ENCODE measurements at places on chromosomes 11 and 22.

DNA sequence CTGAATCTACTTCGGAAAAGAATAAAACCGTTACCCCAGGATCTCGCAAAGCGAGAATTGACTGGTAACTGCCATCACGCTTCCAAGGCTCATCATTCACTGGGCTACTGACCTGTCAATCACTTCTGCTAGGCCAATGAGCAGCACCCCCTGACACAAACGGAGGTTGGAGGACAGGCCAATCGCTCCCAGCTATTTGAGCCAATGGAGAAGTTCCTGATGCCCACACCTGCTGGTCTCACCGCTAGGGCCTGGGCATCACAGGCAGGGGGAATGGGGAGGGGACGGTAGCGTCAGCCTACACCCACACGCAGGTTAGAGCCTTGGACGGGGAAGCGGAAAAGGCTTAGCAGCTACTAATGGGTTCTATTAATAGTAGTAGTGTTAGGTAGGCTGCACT is 56.7 kb upstream of the CHST1 start:
- no peak for DNase-seq

DNA sequence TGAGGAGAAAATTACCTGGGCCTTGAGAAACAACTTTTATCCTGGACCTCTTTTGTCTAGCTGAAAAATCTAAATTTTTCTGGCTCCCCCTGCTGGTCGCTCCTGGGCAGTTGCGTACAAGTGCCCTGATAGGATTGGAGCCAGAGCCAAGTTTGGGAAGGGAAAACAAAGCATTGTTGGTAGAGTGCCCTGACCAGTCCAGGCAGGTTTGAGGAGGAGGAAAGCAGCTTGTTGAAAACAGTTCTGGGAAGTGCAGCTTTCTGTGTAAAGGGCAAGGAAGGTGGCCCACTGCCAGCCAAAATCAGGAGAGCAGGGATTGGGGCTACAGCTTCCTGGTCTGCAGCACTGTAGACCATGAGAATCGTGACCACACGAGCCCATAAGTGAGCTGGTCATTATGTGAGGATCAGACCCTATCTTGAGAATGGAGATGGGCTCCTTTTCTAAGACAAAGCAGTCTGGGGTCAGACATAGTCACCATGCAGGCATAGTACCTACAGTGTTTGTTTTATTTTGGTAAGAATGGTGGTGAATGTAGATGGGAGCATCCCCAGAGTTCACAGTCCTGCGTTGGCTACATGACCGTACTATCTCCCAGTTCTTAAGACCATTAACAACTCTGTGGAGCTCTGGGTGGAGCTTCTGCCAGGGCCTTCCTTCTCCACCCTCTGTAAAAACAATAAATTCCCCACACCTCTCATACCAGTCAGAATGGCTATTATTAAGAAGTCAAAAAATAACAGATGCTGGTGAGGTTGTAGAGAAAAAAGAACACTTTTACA is 21.3 kb upstream of the PIK3IP1 start:
- DNase-seq, result no peak

GRCh38 chr22:30015846-30016245 is 64.4 kb upstream of the HORMAD2 start:
- no peak for DNase-seq

- DNase-seq, result no peak
These were observed 16.0 kb upstream of the PHLDA2 start for GRCh38 chr11:2945031-2945756.

DNA sequence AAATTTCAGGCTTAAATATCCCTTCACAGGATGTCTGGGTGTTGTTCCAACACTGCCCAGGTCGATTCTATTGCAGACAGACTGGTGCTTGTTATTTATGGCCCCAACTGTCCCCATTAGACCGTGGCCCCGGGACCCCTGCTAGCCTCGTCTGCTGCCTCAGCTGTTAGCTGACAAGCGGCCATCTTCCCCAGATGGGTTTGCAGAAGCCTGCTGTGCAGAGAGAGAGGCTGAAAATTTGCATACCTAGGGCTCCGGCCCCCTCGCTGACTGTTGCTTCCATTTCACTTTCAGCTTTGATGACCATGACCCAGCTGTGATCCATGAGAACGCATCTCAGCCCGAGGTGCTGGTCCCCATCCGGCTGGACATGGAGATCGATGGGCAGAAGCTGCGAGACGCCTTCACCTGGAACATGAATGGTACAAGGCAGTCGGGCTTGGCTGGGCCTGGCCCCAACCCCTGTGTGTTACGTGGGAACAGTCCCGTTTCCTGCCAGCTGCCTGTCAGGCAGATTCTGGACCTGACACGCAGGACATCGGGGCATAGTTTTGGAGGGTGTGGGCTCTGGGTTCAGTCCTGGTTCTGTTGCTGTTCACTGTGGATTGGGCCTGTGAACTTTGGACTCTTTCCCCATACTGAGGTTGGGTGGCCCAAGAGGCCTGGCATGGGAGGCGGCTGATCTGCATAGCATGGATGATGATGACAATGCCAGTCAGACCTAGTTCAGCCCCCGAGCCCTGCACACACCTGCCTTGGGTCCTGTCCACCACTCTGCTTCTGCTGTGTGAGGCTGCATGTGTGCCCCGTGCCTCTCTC is 16.4 kb downstream of the SMARCB1 start:
- DNase-seq, result no peak

All from activated gamma-delta T cell (primary cell).